ENCODE measurements at places on chromosomes 2 and 18.

- no peak for DNase-seq
These were observed 142.8 kb downstream of the GALNT3 start for GRCh38 chr2:165651233-165651632.

- peak; percentile 51 for DNase-seq
These were observed 103.1 kb downstream of the MCFD2 start for GRCh38 chr2:46812361-46813019.

DNA sequence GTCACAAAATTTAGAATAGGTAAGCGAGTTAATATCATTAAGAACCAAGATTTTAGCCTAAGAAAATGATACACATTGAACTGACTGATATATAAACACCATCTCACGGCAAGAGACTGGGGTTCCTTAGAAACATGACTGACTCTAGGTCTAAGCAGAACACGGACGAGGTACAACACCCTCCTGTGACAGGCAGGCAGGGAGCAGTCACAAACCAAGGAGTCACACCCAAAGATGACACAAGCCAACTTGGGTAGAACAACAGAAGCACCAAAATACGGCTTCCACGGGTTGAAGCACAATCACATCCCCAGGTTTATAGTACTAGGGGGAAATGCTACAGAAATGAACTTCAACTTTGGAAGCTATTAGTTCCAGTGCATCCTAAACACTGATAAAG lies 24.3 kb downstream of the HDLBP start:
- no peak for DNase-seq

GRCh38 chr2:54289917-54290316 lies 33.9 kb upstream of the TSPYL6 start:
- DNase-seq: no peak

GRCh38 chr2:240421381-240421780 lies 14.1 kb upstream of the GPC1 start:
- no peak for DNase-seq

- DNase-seq: peak; percentile 34
These were observed 46.0 kb downstream of the ARHGEF33 start for GRCh38 chr2:38935568-38936172.

- DNase-seq: no peak
These were observed 40.8 kb downstream of the RTN4 start for GRCh38 chr2:55009277-55010060.

DNA sequence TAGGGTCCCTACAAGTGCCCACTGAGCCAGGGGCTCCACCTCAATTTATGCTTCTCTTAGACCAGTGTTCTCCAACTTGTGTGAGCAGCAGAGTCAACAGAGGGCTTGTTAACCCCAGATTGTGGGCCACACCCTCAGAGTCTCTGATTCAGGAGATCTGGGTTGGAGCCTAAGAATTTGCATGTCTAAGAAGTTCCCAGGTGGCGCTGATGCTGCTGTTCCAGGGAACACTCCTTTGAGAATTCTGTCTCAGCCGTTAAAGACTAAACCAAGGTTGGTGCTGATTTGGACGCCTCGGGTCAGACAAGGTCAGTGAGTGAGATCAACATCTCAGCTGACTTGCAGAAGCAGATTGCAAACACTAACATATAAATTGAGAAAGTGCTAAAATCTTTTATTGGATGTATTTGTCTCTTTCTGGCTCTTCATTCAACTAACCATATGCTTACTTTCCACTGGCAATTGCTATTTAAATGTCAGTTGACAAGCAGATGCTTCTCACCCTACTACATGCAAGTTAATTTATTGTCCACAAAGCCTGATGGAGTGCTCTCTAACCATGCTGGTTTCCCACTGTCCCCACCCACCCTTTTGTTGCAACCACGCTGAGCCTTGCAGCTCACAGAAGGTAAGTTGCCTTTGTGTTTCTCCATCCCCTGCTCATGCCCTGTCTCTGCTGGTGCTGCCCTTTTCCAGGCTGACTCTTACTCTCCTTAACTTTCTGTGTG lies 31.5 kb downstream of the LYPD1 start:
- no peak for DNase-seq

- no peak for DNase-seq
These were observed 122.6 kb downstream of the DYSF start for GRCh38 chr2:71575966-71576365.

- peak; percentile 53 for DNase-seq
These were observed 101.1 kb upstream of the LPIN2 start for GRCh38 chr18:3114026-3114425.

Measured in MCF 10A (cell line).